ENCODE measurements at places on chromosomes 7 and 10.

GRCh38 chr10:98920807-98921206 is 314.8 kb downstream of the HPSE2 start:
- no peak for DNase-seq

GRCh38 chr7:138345567-138345966 is 114.5 kb upstream of the TRIM24 start:
- DNase-seq = no peak

DNA sequence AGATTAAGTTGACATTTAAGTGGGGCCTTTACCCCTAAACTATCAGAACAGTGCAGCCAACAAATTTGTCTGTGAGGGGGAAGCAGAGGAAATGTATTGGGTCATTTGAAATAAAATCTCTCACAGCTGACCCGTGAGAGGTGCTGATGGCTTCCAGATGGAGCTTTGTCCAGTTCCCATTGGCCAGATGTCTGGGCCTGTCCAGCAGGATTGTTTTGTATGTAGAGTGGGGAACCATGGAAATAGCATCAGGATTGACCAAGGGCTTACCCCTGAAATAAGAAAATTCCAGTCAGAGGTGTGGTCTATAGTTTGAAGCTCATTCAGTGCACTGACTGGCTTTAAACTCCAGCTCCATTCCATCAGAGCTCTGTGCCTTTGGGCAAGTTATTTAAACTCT is 50.6 kb downstream of the INHBA start:
- no peak for DNase-seq

- DNase-seq = no peak
Measured at GRCh38 chr7:105389088-105389650, 448 bp upstream of the SRPK2 start.

DNA sequence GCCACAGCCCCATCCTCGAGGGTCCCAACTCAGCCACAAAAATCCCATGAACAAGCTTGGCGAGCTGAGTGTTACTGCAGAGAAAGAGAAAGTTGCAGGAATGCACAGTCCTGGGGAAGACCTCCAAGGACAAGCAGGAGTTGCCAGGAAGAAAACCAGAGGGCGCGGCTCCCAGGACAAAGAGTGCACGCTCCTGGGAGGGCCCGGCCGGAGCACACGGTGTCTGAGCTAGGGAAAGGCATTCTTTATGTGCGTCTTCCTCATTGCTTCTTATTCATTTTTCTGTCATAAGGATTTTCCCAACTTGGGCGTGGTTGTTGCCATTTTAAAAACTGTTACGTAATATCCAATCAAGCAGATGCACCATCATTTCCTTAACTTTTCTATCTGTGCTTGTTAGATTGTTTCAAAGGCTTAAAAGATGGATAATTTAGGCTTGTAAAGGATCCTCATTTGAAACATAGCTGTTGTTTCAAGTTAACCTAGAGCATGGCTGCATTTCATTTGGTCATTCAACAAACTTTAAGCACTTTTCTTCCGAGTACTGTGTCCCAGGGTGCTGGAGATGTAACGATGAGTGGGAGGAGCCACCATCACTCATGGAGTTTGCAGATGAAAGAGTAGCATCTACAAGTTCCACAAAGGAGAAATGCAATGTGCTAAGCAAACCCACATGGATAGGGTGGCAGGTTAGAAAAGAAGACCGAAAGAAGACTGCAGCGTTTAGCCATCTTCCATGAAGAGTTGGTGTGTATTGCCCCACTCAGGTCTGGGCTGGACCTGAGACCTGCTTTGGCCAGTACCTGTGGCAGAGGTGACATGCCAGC is 5.6 kb upstream of the CNPY1 start:
- DNase-seq = no peak

- no peak for DNase-seq
Measured at GRCh38 chr10:62588116-62588515, 213.9 kb downstream of the ZNF365 start.

GRCh38 chr7:91940171-91940570 is 491 bp upstream of the AKAP9 start:
- no peak for DNase-seq

GRCh38 chr10:103395754-103396066 is 565 bp downstream of the ATP5MK start:
- DNase-seq = no peak

- DNase-seq = no peak
Measured at GRCh38 chr7:138980563-138981291, 462 bp downstream of the KIAA1549 start.

- no peak for DNase-seq
Measured at GRCh38 chr10:94397549-94398370, 4.6 kb upstream of the TBC1D12 start.

DNA sequence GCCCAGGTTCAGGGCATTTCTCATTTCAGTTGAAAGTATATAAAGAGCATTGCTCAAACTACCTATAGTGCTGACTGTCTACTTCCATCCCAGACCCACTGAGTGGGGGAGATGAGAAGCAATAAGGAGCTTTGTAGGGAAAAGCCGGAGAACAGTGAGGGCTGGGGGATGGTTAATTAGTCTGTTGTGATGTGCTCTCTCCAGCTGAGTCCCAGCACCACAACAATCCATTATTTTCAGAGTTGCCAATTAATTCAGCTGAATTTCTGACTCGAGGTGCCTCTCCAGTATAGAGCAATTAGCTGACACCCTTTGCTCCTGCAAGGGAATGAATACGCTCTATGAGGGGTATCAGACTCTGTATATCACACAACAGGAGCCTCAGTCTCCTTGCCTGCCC is 1118.6 kb downstream of the SORCS3 start:
- DNase-seq = no peak

- no peak for DNase-seq
Measured at GRCh38 chr7:36904802-36905201, 180.5 kb upstream of the AOAH start.

DNA sequence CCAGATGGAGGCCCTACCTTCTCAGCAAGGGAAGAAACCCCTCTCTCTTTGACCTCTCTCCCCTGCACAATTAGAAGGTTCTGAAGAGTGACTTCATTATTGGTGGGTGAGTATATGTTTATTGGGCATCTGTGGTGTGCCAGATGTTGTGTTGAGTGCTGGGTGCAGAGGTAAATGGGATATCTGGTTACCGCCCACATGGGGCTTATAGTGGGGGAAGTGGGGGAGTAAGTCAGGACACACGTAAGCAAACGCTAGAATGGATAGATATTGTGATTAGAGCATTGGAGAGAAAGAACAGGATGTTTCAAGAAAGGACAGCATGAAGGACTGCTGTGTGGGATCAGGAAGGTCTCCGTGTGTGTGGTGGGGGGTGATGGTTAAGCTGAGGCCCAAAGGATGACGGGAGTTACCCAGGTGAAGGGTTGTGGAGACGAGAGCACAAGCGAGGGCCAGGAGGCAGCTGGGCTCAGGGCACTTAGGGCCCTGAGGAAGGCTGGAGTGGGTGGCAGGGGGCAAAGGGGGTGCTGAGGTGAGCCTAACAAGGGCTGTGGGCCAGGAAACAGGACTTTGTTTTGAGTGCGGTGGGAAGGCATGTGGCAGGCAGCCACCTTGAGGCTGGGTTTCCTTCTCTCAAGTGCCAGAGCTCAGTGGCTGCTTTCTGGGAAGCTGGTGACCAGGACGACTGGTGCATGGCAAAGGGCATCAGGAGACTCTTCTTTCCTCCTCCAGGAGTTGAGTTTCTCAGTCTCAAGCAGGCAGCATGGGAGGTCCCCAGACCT is 299.9 kb downstream of the RPS24 start:
- no peak for DNase-seq

DNA sequence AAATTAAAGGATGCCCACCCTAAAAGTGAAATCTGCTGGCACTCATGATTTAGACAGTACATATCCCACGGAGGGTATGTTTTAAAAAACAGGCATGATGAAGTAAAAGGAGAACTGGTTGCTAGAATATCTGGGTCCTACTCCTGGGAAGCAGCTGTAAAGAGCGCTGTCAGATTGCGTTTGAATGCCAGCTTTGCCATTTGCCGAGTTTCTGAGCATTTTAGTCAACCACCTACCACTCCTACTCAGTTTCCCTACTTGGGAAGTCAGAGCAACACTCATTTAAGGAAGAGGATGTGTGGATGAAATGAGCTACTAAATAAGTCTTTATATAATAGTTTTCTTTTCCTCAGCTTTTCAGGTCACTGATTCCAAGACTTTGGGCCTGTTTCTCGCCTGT is 1.1 kb upstream of the UMAD1 start:
- no peak for DNase-seq

DNA sequence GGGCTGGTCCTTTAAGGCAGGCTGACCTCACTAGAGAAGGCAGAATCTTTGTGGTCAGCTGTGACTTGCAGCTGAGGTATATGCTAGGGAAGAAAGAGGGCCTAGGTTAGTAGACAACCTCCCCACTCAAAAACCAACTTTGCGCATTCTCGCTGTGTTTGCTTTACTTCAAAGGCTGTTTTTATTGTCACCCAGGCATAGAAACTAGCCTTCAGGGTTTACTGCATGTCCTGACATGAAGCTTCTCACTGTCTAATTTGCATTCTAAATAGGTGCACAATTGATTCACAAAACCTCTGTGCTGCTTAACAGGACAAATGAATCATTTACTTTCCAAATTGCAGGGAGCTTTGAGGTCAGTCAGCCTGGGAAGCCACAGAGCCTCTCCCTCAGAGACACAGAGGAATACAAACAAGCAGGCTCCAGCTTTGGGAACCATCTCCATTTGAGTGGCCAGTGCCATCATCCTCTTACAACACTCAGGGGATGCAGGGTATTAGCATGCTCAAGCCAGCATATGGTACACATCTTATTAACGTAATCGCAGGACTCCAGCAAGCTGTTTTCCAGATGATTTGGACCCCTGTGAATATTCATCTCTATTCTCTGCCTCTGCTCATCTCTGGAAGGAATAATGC is 596.4 kb upstream of the GHITM start:
- no peak for DNase-seq

GRCh38 chr7:46626691-46627310 is 705.7 kb upstream of the IGFBP3 start:
- no peak for DNase-seq

DNA sequence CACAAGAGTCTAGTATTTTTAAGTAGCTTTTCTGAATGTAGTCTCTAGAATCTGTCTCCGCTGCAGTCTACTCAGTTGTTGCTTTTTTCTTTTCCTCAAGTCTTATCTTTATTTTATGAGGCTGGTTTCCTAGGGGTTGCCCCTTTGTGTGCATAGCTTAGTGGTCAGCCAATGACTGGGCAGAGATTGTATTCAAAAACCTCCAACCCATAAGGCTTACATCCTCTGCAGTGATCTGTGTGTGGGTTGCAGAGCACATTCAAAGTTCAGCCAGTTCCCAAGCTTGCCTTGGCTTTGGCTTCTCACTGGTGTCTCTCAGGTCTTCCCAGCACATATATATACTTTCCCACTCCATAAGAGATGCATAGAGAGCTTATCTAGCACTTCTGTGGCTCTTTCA is 160.0 kb upstream of the TCF7L2 start:
- DNase-seq = no peak

- peak; percentile 69 for DNase-seq
Measured at GRCh38 chr7:618539-619367, 99.1 kb upstream of the PDGFA start.

- no peak for DNase-seq
Measured at GRCh38 chr7:134829380-134829986, 50.0 kb downstream of the CALD1 start.

GRCh38 chr7:29853789-29854188 is 47.5 kb downstream of the WIPF3 start:
- no peak for DNase-seq

DNA sequence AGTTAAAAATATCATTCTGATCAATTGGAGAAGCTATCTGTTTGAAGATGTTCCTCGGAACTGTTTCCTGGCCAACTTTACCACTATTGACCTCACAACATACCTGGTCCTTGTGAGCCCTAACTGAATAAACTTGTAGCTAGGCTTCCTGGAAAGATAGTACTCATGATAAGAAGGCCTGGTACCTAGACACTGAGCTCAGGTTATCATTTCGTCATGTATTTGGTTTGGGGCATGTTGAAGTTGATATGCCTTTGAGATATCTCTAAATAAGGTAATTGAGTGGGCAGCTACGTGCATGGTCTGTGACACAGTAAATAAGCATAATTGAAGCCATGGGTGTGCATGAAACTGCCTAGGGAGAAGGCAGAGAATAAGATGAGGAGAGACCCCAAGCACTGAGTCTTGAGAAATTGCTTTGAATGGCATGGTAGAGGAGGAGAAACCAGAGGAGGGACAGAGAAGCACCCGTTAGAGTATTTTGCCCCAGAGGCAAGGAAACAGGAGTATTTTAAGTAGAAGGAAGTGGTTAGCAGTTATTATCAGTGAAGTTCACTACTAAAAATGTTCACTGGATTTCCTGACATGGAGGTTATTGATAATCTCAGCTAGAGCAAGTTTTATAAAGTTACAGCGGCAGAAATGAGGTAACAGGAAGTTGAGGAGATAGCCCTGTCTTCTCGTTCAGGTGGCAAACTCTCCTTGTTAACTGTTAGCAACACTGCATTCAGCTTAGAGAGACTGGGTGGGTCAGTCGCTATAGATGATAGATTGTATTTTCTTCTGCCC is 55.6 kb downstream of the CC2D2B start:
- DNase-seq = no peak

GRCh38 chr7:94632338-94633013 is 23.5 kb downstream of the SGCE start:
- no peak for DNase-seq

DNA sequence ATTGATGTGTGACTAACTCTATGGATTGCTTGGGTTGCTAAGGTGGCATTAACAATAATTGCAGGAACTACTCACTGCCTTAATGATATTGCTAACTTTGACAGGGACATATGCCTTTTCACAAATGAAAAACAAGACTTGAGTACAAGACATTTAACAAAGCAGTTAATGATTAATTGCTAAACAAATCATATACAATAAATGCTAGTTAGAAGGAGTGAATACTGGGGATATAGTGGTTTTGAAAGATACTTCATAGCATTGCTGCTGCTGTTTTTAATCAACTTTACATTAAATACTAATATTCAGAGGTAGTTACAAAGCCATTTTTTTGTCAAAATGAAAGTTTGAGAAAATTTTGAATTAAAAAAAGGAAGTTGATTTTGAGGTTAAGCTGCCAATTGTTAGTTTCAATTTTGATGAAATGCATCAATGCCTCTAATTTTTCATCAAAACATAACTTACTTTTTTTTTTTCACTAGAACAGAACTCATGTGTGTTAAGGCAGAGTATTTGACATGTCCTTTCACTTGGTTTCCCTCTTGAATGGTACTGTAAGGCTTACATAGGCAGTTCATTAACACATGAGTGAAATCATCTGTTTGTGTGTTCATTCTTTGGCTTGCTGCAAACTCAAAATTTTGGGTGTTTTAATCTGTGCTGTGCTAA is 106.2 kb upstream of the SEMA3D start:
- DNase-seq = no peak

DNA sequence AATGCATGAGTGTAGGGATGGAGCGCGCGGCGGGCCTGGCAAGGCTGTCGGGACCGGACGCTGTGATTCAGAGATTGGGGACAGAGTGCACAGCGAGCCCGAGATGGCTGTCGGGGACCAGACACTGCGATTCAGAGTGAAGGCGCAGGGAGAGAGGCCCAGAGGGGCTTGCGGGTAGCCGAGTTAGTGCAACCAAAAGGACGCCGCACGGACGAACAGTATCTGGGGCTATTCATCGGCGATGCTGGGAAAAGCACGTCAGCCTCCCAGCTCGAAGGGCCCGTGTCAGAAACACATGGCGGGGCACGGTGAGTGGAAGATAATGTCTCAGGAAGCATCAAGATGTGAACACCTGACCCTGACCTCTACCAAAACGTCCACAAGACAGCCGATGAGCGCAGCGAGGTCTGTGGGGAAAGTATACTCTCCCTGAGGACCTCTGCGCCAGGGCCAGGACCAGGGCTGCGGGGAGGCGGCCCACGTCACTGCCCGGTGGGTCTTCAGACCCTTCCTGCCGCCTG is 215.8 kb downstream of the ZMYND11 start:
- no peak for DNase-seq

Measured in activated T-cell treated with anti-CD3 and anti-CD28 coated beads, Interleukin-2, amount 50 U/mL, for 1 hour (primary cell).